Dermis blood vessel endothelial cell (primary cell): ENCODE measurements at places on chromosomes 3 and 15.
A peak's percentile ranks its signal among the peaks of the same experiment; 100 is the strongest.

GRCh38 chr15:93066834-93067648 is 22.0 kb downstream of the RGMA start:
- DNase-seq: no peak

DNA sequence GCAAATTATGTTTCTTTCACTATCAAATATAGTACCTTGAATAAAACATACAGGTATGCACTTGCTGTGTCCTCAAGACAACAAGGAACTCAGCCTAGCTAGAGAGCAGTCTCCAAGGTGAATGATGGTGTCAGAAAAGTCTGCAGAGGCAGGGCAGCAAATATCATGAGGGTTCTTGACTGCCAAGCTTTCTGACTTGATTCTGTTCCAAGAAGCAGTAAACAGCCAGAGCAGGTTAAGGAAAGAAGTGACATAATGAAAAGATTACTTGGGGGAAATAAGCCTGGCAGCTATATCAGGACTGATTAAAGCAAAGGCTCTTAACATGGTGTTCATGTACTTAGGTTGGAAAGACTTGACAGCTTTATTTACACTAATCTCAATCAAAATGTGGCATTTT is 192.2 kb upstream of the GADL1 start:
- peak; percentile 15 for DNase-seq

DNA sequence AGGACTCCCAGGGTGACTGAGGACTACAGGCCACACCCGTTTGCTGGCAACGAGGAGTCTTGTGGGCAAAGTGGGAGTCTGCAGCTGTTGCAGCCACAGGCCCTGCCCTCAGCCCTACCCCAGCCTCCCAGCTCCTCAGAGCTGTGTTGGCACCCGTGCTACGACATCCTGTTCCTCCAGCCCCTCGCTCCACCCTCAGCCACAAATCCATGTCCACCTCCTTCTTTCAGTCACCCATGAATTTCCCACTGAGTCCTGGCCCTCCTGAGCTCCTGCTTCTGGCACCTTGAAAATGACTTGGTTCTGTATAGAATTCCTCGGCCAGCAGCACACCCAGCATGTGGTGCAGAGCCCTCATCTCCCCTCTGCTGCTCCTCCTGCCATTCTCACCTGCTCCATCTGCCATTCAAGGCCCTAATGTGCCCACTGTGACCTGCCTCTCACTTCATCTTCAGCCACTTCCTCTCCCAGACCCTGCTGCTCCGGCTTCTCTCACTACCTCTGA is 20.9 kb upstream of the VILL start:
- DNase-seq: no peak

DNA sequence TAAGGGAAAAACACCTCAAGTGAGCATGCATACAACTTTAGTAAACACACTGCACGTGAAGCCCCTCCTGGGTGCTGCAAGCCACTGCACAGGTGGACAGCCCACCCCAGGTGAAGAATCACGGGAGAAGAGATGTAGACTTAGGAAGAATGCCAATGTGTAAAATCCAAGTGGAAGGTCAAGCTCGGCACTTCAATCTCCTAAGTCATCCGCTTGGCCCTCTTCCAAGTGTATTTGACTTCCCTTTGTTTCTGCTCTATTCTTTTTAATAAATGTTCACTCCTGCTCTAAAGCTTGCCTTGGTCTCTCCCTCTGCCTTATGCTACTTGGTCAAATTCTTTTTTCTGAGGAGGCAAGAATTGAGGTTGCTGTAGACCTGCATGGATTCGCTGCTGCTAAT is 316.6 kb downstream of the EDEM1 start:
- DNase-seq: no peak

DNA sequence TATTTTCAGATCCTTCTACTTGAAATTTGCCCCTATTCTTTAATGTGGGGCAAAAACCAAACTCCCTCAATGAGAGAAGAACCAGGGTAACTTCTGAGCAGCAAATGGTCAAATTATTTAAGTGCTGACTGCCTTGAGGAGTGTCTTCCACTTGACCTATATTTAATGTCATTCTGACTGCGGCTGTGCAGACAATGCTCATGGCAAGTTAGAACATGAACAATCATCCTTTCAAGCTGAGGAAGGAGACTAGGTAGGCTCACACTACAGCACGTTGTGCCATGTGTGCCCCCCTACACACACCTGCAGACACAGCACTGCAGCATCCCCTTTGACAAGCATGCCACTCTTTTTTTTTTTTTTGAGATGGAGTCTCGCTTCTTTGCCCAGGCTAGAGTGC is 98.2 kb downstream of the OSBPL10 start:
- DNase-seq: no peak

- DNase-seq: no peak
These were observed 52.4 kb downstream of the EEFSEC start for GRCh38 chr3:128205558-128206145.

GRCh38 chr3:27675287-27675686 is 46.8 kb downstream of the EOMES start:
- DNase-seq: peak; percentile 77

- no peak for DNase-seq
These were observed 53.7 kb downstream of the TRIM42 start for GRCh38 chr3:140731440-140732119.

- DNase-seq: peak; percentile 29
These were observed 257.2 kb upstream of the TPRG1 start for GRCh38 chr3:188914552-188914951.

DNA sequence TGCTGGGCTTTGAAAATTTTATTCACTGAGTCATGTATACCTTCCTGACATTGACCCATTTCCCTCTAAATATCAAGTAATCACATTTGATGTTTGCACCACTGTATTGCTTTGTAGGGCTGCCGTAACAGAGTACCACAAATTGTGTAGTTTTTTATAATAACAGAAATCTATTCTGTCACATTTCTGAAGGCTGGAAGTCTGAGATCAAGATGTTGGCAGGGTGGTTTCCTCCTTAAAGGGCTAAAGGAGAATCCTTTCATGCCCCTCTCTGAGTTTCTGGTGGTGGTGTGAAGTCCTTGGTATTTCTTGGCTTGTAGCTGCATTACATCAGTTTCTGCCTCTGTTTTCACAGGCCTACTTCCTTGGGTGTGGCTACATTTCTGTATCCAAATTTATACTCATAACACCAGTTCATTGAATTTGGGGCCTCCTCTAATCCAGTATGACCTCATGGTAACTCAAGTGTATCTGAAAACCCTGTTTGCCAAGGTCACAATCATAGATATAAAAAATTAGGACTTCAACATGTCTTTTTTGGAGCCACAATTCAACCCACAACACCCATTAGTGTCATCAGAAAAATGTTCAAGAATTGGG is 29.1 kb upstream of the ST6GAL1 start:
- DNase-seq: peak; percentile 45

DNA sequence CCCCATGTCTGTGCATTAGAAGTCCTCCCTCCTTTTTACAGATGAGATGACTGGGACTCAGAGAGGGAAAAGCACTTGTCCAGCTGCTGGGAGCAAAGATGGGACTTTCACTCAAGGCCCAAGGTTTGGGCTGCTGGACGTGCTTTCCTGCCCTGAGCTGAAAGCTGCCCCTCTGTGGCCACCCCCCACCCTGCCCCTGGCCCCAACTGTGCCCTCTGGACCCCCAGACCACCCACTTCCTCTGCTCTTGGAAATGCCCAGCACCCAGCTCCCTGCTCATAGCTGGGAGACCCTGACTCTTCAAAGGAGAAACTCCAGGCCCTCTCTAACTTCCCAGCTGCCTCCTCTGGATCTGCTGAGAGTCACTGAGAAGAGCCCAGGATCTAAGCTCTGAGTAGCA is 20.7 kb downstream of the GRIP2 start:
- no peak for DNase-seq

GRCh38 chr3:31620656-31621055 is 87.9 kb downstream of the STT3B start:
- no peak for DNase-seq

DNA sequence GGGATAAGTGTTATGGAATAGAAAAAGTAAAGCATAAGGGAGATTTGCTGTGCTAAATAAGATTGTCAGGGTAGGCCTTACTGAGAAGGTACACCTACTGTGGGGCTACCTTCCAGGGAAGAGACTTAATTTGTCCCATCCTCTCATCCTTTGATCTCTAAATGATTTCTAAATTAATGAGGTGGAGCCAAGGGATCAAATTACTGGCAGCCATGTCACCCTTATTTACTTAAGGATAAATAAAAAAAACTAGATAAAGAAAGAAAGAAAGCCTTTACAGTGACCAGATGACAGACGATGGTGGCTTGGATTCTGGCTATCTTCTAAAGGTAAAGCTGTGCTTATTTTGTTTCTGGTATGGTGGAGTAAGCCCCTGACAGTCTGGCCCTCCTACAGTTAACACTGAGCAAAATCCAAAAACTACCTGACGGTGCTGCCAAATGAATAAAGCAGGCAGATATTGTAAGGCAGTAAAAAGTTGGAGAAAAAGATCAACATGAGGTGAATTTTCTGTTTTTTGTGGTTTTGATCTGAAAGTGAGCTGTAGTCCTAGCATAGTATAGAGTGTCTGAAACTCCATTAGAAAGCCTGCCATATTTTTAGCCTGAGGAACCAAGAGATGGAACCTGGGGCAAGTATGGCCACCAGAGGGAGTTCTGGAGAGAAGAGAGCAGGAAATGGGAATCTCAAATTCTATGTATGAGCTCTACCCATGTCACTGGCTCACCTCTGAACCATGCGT is 285.1 kb upstream of the MANF start:
- peak; percentile 74 for DNase-seq

GRCh38 chr15:90697175-90697574 is 20.0 kb upstream of the BLM start:
- DNase-seq: no peak

DNA sequence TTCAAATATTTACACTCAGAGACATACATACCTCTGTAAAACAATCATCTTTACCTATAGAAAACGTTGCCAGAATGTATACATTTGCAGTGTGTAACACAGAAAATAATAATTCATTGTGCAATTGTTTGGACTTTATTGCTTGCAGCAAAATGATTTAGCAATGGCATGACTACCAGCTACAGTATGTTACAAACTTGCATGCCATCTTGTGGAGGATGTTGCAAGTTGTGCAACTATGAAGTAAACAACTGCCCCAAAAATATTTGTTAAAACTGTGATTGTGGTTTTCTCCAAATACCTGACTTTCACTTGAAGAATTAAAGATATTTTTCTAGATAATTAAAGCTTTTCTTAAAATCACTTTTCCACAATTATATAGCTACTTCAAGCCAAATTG is 27.1 kb upstream of the C3orf49 start:
- no peak for DNase-seq

GRCh38 chr3:117101697-117102096 is 392.1 kb downstream of the TUSC7 start:
- DNase-seq: no peak

DNA sequence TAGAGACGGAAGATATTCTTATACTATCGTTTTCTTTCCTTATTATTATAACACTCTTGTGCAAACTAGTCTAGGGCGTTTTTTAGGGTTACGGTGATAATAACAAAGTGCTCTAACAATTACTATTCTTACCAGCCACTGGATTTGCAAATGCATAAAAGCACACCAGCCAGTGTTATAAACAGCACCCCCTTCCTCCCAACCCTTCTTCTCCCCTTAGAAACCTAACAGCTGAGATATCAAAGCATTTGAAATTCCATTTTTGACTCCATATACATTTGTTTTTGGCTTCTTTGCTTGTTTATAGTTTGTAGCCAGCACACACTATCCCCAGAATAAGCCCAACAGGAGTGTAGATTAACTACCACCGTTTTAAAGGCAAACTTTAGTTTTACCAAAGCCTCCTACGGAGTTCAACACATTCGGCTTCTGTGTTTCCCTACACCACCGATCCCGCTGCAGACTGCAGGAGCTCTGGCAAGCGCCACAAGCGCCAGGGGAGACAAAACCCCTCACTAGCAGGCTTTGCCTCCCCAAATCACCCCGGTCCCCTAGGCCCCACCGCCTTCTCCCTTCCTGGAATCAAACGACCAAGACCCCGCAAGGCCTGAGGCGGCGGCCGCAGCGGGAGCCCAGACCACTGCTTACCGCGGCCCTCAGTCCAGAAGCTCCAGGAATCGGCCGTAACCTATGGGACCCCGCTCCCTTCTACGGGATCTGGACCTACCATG is 461 bp downstream of the COPB2 start:
- DNase-seq: peak; percentile 44

DNA sequence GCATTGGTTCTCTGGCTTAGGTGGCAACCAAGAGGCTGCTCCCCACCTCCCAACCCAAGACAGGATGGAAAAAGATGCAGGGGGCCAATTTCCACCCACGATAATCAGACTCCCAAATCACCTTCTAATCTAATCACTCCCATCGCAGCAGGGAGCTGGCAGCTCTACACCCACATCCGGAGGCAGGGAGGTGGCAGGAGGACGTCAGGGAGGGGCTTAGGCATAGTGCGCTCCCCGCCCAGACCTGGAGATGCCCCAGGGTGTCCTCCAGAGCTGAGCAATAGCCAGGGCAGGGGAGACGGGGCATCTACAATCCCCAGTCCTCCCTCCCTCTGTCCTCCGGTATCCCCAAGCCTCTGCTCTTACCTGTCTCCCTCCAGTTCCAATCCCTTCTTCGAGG is 70.5 kb upstream of the SEC13 start:
- DNase-seq: no peak

GRCh38 chr3:131835906-131836305 is 198.9 kb downstream of the CPNE4 start:
- DNase-seq: no peak

DNA sequence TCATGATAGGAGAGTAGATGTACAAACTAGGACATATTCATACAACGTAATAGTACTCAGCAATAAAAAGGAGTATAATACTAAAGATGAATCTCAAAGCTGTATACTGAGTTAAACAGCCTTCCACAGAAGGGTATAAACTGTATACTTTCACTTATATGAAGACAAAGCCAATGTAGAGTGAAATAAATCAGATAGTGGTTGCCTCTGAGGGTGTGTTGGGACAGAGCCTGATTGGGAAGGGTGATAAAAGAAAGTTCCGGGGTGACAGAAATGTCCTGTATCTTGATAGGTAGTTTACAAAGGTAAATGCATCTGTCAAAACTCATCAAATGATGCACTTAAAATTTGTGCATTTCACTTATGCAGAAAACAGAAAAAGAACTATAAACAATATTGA is 122.5 kb downstream of the ADAM10 start:
- no peak for DNase-seq

DNA sequence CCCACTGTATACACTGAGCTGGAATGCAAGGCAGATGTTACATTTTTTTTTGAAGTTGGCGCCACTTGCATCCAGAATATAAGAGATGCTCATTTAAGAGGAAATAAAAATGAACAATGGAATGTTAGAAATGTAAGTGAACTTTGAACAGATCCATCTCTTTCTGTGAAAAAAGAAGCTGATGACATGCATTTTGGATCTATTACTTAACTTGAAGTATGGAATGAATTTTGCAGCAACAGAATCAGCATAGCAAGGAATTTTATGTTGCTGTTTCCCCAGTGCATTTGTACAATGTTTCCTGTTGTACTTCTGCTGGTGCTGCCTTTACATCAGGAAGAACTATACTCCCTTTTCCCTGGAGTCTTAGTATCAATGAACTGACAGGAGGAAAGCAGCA is 178.2 kb downstream of the LSAMP start:
- no peak for DNase-seq

DNA sequence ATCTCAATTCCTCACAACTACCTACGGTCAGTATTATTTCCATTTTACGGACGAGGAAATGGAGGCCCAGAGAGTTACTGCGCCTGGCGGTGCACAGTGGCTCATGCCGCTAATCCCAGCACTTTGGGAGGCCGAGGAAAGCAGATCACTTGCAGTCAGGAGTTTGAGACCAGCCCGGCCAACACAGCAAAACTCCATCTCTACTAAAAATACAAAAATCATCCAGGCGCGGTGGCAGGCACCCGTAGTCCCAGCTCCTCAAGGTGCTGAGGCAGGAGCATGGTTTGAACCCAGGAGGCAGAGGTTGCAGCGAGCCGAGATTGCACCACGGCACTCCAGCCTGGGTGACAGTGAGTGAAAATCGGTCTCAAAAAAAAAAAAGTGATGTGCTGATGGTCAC is 187.3 kb downstream of the XXYLT1 start:
- no peak for DNase-seq
